ENCODE measurements at places on chromosomes 6 and 20.
A peak's percentile ranks its signal among the peaks of the same experiment; 100 is the strongest.

DNA sequence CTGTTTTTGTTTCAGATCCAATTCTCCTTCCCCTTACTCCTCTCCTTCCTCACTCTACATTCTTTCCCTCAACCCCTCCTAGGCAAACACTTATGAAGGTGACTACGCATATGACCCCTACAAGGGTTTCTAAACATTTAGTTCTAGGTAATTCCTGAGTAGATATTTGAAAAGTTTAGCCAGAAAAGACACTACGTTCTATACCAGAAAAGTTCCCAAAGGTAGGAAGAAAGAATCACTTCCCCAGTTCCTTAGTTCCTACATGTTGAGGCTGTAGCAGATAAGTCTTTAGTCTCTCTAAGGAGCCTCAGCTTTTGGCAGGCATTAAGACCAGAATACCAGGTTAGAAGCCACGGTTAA is 11.6 kb downstream of the POU3F2 start:
- no peak for DNase-seq

- DNase-seq: no peak
Measured at GRCh38 chr20:11867291-11867919, 50.3 kb upstream of the BTBD3 start.

- no peak for DNase-seq
Measured at GRCh38 chr6:45616209-45616608, 238.5 kb upstream of the SUPT3H start.

GRCh38 chr6:17207281-17207680 is 73.9 kb upstream of the RBM24 start:
- no peak for DNase-seq

DNA sequence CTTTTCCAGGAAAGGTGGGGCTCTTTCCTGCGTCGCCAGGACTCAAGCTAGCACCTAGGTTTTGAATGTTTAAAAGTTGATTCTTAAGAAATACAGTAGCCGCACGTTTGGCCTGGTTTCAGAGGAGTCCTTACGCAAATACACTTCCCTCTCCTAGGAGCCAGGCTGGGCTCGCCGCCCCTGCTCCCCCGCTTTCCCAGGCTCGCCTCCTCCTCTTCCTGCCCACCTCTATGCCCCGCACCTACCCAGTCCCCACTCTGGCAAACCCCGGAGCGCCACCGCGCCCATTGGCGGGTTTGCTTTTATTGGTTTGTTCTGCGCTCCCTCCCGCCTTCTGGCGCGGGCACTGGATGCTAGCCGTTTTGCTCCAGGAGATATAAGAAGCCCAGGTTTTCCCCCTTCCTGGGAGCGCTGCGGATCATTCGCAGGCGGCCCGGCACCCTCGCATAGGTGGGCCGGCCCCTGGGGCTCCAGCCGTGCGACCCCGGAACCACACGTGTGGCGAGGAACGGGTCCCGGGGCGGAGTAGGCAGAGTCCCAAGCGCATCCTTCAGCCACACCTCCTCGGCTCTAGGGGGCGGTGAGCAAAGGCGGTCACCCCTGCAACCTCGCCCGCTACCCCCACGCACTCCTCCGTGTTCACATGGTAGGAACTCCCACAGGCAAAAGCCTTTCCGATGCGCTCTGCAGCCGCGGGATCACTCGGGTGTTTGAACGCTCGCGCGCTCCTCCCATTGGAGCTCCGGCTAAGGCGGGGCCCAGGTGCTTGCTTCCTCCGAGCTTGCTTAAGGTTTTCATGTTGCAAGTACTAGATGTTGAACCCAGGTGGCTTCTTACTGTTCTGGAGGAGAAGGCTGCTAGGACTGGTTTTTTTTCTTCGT is 119.0 kb downstream of the RTN4IP1 start:
- DNase-seq: peak; percentile 81

DNA sequence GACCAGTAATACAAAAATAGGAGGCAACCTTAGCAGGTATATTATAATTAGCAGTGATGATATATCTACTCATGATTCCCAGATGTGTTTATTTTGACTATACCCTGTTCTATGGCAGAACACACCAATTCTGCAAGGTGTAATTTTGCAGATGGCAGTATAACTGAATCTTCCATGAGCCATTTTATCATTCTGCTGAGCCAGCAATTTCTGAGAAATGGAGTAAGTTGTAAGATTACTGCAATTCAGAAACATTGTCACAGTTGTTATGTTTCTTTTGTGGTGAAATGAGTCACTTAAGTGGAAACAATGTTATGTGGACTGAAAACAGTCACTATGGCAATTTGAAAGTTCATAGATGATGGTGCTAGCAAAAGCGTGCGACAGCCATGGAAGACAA is 63.7 kb upstream of the RIMS1 start:
- DNase-seq: no peak

GRCh38 chr6:14058735-14059134 is 58.8 kb upstream of the CD83 start:
- no peak for DNase-seq

GRCh38 chr6:126945812-126946360 is 172.6 kb upstream of the RSPO3 start:
- DNase-seq: no peak

DNA sequence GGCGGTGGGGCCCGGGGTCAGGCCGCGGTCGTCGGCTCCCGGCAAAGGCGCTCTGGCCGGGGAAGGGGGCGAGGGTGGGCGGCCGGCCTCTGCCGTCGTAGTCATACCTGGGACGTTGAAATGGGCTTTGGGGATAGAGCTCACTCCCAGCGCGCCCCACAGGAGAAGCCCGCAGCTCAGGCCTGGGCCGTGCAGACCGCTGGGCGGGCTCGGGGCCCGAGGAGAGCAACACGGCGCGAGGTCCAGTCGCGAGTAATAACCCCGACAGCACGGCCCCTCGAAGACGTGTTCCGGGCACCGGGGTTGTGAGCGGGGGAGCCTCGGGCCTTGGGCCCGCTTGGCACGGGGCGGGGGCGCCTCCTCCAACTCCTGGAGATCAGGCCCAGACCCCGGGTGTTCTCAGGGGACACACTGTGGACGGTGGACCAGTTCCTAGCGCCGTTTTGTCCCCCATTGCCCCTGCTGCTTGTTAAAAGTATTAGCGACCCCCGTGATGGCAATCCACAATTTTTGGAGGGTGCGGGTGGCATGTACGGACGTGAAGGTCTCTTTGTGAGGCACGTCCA is 10.9 kb downstream of the FOXC1 start:
- no peak for DNase-seq

- DNase-seq: no peak
Measured at GRCh38 chr6:131285548-131285947, 150.3 kb downstream of the AKAP7 start.

DNA sequence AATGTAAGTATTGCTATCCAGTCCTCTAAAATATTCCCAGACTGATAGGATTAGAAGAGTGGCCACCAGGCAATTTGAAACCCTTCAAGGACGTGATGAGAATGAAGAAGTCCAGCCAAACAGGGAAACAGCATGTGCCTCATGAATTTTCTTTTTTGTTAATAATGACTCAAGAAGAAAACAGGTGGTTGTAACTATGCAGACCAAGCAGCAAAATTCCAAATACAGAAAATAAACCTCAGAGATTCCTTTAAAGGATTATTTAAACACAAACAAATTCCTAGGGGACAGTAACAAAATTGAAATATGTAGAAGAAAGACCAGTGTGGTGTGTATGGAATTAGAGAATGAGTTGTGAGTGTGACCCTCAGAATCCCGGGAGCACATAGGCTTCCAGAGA is 239.2 kb downstream of the KCNQ5 start:
- no peak for DNase-seq

DNA sequence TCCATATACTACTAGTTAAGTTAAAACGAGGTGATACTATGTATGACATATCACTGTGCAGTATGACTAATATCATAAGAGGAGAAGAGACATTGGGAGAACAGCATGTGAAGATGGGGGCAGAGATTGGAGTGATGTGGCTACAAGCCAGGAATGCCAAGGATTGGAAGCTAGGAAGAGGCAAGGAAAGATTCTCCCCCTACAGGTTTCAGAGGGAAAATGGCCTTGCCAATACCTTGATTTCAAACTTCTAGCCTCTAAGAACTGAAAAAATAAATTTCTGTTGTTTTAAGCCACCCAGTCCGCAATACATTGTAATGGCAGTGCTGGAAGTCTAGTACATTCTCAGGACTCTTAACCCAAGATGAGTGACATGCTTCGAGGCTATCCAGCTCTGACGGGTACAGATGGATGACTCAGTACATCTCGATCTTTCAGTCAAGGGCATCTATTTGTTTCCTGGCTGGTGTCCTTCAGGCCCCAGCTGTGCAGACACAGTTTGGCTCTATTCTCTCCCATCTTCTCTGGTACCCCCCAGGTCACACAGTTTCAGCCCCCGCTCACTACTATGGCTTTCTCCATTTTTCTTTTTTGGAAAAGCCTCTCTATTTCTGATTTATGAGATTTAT is 55.5 kb upstream of the THEMIS start:
- DNase-seq: no peak

- no peak for DNase-seq
Measured at GRCh38 chr6:134405386-134406087, 87.6 kb upstream of the SGK1 start.

DNA sequence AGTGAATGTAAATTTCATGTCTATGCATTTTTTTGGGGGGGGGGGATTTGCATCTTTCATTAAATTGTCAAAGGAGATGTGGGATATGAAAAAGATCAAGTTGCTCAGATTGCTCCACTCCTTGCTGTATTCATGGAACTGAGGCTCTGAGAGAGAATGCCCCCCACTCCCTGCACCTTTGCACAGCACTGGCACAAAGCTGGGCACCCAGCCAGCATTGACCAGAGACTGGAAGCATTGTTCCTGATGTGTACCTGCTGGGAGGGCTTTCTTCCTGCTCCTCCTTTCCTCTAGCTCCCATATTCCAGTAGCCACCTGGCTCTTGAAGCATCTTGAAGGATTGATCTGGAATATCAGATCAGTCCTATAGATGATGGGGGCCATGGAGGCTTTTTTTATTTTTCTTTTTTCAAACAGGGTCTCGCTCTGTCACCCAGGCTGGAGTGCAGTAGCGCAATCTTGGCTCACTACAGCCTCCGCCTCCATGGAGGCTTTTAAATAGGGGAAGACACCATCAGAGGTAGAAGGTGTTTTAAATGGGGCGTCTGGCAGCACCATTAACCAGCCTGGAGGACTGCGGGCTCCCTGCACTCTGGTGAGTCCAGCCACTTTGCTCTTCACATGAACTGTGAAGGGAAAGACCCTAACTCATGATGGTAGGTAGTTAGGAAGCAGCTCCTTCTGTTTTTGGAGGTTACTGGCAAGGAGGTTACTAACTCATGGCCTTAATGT is 10.9 kb downstream of the DUSP15 start:
- DNase-seq: no peak

- DNase-seq: no peak
Measured at GRCh38 chr6:18148304-18149025, 6.4 kb downstream of the TPMT start.

- no peak for DNase-seq
Measured at GRCh38 chr6:110410511-110410910, 4.9 kb downstream of the DDO start.

DNA sequence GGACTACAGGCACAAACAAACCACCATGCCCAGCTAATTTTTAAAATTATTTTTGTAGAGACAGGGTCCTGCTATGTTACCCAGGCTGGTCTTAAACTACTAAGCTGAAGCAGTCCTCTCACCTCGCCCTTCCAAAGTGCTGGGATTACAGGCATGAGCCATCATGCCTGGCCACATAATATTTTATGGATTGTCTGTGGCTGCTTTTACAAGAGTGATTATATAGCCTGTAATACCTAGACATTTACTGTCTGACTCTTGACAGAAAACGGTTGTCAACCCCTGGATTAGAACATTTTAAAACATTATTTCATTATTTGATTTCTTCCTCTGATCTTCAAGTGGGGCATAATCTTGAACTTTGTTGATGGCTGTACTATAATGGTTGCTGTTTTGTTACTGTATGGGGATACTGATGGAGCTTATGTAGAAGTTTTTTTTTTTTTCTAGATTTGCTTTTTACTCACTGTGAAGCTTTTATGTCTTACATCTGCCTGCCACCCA is 14.3 kb downstream of the PARD6B start:
- DNase-seq: no peak

- no peak for DNase-seq
Measured at GRCh38 chr6:105135056-105135455, 44.8 kb downstream of the POPDC3 start.

Measured in germinal center (tissue), 1 donor.